ENCODE measurements at places on chromosomes 2 and 18.

DNA sequence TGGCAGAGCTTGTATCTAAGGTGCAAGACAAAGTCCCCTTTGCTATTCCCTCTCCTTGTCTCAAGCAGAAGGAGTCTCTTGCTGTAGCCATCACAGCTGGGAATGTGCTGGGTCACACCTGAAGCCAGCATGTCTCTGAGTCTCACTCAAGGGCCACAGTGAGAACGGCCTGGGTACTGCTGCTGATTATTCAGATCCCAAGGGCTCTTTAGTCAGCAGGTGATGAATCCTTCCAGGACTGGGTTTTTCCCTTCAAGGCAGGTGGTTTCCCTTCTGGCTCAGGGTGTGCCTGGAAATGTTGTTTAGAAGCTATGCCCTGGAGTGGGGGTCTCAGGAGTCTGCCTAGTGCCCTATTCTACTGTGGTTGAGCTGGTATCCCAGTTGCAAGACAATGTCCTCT is 356.3 kb downstream of the PARD3B start:
- no peak for DNase-seq

DNA sequence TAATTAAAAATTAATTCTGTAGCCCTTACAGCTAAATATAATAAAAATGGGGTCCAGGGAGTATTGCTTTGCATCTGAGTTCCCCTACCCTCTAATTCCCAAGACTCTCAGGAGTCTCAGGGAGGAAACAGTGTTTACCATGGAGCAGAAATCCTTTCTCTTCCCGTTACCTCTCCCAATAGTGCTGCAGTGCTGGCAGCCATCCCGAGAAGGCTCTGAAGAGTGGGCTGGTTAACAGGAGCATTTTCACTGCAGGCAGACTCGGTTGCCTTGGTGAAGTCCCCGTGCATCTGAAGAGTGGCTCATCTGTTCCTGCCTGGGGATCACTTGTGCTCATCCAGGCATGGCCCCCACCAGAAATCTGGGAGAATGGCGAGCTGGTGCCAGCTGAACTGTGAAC is 41.8 kb upstream of the TMEM178A start:
- no peak for DNase-seq

- DNase-seq, result no peak
Observed at GRCh38 chr18:5144629-5145028, 52.4 kb downstream of the AKAIN1 start.

DNA sequence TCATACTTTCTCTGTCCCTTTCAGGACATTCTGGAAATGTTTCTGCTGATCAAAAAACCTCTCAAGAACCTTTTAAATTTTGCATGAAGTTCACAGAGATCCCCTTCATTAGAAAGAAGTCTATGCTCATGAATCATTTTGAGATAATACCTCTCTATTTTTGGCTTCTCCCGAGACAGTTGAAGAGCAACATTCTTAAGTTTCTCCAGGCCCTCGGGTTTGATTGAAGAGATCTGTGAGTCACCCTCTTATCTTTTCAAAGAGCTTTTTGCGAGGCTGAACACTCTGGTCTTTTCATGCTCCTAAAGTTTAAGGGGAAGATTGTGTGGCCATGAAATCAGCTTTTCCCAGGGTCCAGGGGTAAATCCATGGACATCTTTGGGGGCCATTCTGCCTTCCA is 354.2 kb downstream of the FBXO15 start:
- no peak for DNase-seq

DNA sequence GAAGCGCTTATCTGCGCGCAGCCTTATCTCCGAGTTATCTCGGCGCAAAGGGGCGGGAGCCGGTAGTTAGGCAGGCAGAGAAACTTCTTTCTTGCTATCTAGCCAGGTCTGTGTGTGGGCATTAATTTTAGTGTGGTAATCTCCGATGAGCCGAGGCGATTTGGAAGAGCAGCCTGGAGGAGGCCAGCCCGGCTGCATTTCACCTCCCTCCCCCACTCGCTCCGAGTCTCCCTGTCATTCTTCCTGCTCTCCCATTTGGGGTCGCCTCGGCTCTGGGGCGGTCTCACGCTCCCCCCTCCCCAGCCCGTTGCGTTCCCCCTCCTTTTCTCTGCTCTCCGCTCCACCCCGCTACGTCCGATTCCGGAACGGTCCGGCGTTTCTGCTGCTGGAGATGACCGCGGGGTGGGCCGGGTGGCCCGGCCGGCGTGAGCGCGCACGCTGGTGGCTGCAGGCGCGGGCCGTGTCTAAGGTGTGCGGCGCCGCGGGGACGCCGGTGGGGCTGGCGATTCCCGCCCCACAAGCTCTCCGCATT is 566 bp downstream of the GATA6 start:
- DNase-seq, result peak; percentile 91

GRCh38 chr2:120779781-120780283 is 44.2 kb downstream of the GLI2 start:
- no peak for DNase-seq

- no peak for DNase-seq
Observed at GRCh38 chr2:111165084-111165483, 44.4 kb downstream of the BCL2L11 start.

DNA sequence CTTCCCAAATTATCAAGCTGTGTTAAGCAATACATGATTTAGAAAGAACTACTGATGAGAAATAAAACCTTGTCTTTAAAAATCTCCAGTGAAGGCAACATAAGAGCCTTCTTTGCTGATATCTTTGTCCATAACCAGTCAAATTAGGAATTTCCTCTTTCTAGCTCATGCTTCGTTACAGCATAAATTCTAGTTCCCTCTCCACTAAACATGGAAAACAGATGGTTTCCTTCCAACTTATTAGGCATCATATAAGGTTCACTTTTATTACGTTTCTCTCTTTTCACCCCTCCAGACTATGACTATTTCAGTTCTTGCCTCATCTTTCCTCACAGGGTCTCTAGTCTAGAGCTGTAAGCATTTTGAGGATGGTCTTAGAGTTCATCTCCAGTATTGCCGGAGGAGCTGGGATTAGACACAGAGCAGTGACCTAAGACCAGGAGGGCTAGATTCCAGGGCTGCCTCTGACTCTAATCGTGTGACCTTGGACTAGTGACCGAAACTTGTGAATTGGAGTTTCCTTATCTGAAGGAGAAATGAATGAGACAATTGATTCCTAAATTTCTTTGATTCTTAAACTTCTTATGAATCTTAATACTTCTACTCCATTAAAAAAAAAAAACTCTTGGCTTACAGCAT is 195.5 kb upstream of the APCDD1 start:
- DNase-seq, result no peak

GRCh38 chr2:42960842-42961180 is 168.4 kb upstream of the HAAO start:
- no peak for DNase-seq

GRCh38 chr2:172039011-172039704 is 39.4 kb downstream of the METAP1D start:
- no peak for DNase-seq

- no peak for DNase-seq
Observed at GRCh38 chr2:212979046-212979612, 172.3 kb downstream of the IKZF2 start.

DNA sequence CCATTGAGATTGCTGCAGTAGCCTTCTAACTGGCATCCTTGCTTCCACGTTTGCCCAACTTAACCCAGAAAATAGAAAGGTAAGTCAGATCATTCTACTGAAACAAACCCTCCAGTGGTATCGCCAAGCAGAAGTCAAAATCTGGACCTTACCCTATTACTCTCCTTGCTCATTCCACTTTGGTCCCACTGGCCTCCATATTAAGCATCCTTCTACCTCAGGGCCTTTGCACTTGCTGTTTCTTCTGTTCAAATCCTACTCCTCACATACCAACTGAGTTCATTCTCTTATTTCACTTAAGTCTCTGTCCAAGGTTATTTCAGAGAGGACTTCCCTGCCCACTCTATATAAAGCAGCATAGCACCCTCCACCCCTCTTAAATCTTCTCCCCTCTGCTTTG is 84.5 kb downstream of the SPRED2 start:
- no peak for DNase-seq

- no peak for DNase-seq
Observed at GRCh38 chr2:166361351-166362153, 14.2 kb downstream of the SCN9A start.

GRCh38 chr2:227480528-227480927 is 8.6 kb downstream of the AGFG1 start:
- no peak for DNase-seq

GRCh38 chr2:168234407-168235085 is 12.8 kb downstream of the STK39 start:
- DNase-seq, result no peak

GRCh38 chr2:40284797-40285196 is 167.1 kb downstream of the SLC8A1 start:
- no peak for DNase-seq

- peak; percentile 63 for DNase-seq
Observed at GRCh38 chr18:25503567-25504081, 151.7 kb upstream of the ZNF521 start.
